ENCODE measurements at places on chromosomes 2 and 18. TPM values are rescaled to one million over a fixed set of nuclear protein-coding genes. Genes with fewer than 3 reads are reported as not detected.

GRCh38 chr2:231410293-231411004 lies 14.9 kb downstream of the B3GNT7 start:
- no peak for DNase-seq
- peaks cover 3% of the 10 kb centered on the region for H3K4me1 ChIP-seq
- H3K4me3 ChIP-seq: no peak overlapping the region
- no peaks in the 10 kb centered on the region for H3K27me3 ChIP-seq

DNA sequence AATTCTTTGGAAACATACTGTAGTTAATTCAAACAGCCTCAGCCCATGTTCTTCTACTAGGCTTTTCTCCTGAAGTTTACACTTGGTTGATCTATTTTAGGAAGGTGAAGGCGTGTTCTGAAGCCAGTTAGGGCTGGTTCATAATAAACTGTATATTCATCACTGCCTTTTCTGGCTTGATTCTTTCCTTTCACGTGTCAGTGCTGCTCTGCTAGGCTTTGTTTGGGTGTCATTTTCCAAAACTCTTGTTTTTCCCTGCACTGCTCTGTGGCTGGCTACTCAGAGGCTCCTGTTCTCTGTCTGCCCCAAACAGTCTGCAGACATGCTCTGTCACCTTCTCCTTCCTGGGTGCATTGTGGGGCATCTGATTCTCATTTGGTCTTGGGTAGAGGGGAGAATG lies 136.1 kb downstream of the PARD3B start:
- peaks cover 13% of the 10 kb centered on the region for H3K4me1 ChIP-seq
- H3K4me3 ChIP-seq: no peak overlapping the region
- DNase-seq: peak; percentile 77
- no peak overlapping the region for H3K27ac ChIP-seq
- no peaks in the 10 kb centered on the region for H3K27me3 ChIP-seq

DNA sequence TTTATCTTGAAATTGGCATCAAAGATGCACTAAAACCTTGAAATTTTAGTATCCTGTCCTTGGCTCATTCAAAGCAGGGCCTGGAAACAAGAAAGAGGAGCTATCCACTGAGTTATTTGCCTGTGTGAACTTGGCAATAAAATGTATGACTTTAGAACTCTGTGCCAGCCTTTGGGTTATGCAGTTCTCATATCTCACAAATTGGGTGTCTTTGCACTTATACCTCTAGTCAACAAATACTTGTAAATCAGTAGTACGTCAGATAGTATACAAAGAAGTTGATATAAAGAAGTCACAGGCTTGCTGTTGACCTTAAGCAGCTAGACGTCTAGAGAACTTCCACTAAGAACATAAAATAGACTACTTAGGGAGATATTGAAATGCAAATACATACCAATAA lies 1331.9 kb downstream of the DPP10 start:
- H3K36me3 ChIP-seq: no peaks in the 10 kb centered on the region
- DNase-seq: no peak
- no peaks in the 10 kb centered on the region for H3K4me1 ChIP-seq
- H3K27me3 ChIP-seq: no peaks in the 10 kb centered on the region
- H3K27ac ChIP-seq: no peak overlapping the region

- DNase-seq: no peak
- no peak overlapping the region for H3K4me3 ChIP-seq
- no peaks in the 10 kb centered on the region for H3K27me3 ChIP-seq
- H3K4me1 ChIP-seq: peaks cover 15% of the 10 kb centered on the region
Measured at GRCh38 chr2:62382757-62383156, 123.2 kb downstream of the TMEM17 start.

DNA sequence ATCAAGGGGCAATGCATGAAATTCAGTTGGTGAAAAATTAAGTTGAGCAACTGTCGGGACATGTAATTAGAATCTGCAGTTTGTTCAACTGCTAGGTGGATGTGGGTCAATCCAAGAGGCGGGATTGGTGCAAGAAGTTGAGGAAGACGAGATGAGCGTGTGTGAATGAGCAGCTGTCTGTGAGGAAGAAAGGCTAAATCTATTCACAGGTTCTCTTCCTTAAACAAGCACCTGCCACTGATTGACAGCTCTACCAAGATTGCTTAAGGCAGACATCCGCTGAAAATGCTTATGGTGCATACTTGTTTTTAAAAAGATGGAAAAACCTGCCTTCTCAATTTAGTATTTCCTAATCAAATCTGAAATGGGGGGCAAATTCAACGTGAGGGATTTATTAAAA lies 323.4 kb upstream of the THUMPD2 start:
- no peak for DNase-seq
- no peaks in the 10 kb centered on the region for H3K36me3 ChIP-seq
- no peak overlapping the region for H3K4me3 ChIP-seq
- H3K4me1 ChIP-seq: peaks cover 12% of the 10 kb centered on the region
- no peaks in the 10 kb centered on the region for H3K27me3 ChIP-seq

The ZSWIM2 gene
- not detected for total RNA-seq

The CHST9 gene
- total RNA-seq: 13.6 TPM

The ERICH2 gene
- total RNA-seq: 17.0 TPM
